ENCODE measurements at places on chromosomes 7 and 10.

- DNase-seq: no peak
Measured at GRCh38 chr10:12787297-12787696, 214.2 kb downstream of the CCDC3 start.

DNA sequence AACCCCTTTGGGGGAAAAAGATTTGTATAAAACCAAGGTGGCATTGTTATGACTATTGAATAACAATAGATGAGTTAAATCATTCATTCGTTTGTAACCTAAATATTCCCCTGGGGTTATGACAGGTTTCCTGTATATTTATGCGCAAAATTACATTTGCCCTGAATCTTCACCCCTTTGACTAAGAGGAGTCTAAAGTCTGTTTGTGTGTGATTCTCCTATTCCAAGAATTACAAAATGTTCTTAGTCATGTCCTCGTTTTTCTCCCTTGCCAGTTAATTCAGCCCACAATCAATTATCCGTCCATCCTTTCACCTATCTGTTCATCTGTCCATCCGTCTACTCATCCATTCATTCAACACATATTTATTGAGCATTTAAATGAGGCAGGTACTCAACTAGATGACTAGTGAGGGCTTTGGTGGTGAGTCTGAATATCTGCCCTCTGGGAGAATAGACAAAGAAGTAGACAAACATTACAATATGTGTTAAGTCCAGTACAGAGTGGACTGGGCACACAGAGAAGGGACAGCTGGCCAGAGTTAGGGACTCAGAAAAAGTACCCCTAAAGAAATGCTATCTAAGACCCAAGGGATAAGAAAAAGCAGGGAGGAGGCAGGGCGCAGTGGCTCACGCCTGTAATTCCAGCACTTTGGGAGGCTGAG is 35.6 kb upstream of the TCF7L2 start:
- DNase-seq: no peak

- DNase-seq: no peak
Measured at GRCh38 chr7:66356277-66356721, 151.2 kb downstream of the TPST1 start.

DNA sequence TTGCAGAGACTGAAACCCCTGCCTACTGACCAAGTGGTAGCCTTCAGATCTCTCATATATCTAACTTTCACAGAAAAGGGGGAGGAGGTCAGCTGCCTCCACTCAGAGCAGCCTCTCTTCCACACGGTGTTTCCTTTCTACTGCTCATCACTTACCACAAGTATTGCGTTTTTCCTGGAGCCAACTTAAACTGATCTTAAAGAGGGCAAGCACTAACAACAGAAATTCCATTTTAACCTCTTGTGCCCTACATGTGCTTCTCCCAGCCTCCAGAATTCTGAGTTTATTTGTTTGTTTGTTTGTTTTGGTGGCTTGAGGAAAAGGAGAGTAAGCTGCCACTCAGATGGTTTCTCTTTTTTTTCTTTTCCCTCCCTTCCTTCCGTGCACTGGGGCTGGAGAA is 19.1 kb downstream of the SKIDA1 start:
- no peak for DNase-seq

- no peak for DNase-seq
Measured at GRCh38 chr7:91557789-91558404, 293.7 kb downstream of the FZD1 start.

- DNase-seq: no peak
Measured at GRCh38 chr7:110921595-110922151, 169.3 kb upstream of the LRRN3 start.

DNA sequence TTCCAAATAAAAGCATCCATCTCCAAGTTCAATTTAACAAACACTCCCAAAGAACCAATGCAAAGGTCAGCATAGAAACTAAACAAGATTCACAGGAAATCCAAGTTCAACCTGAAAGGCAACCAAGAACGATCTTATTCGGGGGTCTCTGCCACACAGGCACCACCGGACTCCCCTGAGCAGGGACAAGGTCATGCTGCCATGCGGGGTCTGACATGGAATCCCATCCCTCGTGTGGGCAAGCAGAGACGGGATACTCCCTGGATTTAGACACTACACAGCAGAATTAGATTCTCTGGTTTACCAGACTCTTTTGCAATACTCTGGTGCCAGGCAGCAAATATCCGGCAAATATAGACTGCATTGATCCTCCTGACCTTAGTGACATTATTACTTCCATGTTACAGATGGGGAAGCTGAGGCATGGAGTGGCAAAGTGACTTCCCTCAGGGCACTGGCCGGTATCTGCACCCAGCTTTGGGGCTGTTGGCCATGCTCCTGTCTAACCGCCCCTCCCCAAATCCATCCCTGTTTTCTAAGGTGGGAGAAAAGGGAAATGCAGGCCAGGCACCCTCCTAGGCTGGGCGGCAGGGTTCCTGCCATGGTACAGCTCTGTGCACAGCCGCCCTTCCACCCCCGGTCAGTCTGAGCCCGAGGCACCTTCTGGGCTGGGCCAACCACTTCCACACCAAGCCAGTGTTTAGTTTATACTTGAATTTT is 111.8 kb downstream of the VIPR2 start:
- no peak for DNase-seq

DNA sequence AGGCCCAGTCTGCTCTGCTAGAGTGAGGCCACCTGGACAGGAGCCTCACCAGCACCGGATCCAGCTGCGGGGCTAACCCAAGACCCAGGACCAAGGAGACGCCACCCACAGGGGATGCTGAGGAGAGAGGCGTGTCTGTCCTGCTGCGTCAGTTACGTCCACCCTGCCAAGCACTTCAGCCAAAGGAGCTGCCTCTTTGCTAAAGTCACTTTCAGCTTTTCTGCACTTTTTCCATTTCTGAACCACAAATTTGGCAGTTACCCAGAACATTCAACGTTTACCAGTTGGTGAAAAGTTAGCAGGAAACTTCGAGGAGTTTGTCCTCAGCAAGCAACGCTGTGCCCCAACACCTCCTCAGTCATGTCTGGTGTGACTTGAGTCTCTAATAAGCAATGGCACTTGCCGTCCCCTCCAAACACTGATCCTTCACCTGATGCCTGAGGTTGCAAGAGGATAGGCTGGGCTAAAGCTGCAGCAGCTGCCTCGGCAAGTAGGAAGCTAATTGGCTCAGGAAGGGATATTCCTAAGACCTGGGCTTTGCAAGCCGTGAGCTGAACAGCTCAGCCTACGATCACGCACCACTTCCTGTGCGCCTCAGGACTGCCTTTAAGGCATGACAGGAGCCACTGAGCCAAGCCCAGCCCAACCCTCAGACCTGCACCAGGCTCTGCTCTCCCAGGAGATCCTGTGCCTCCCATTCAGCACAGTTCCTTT is 40.1 kb downstream of the KCNH2 start:
- DNase-seq: no peak

GRCh38 chr7:91039033-91039432 is 225.2 kb upstream of the FZD1 start:
- DNase-seq: no peak

DNA sequence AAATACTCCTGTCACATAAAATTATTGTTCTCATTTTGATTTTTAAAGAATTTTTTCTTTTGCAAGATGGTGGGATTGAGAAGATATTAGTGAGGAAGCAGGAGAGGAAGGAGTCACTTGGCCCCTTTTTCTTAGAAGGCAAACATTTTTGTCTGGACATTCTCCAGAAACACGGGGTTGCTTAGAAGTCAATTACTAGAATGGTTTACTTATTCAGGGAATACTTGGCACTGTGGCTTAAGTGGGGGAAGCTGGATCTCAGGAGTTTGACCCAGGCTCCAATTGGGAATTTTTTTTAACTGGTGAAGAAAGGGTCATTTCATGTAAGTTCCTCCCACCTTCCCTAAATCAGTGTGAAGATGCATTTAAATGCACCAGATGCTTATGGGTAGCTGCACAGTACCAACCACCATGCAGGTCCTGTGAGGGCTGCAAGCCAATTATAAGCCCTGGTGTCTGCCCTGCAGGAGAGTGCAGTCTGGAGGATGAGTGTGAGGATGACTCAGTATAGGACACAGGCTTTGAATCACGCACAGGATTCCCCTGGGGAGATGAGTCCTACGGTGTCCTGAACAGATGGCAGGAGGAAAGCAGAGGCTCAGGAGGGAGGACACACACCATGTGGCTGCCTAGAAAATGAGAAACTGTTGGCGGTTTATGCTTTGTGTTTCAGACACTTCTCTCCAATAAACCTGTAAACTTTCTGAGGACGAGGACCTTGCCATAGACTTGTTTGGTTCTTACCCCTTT is 299.1 kb downstream of the PLXNA4 start:
- no peak for DNase-seq

GRCh38 chr7:95963446-95963990 is 191.2 kb downstream of the DYNC1I1 start:
- no peak for DNase-seq

DNA sequence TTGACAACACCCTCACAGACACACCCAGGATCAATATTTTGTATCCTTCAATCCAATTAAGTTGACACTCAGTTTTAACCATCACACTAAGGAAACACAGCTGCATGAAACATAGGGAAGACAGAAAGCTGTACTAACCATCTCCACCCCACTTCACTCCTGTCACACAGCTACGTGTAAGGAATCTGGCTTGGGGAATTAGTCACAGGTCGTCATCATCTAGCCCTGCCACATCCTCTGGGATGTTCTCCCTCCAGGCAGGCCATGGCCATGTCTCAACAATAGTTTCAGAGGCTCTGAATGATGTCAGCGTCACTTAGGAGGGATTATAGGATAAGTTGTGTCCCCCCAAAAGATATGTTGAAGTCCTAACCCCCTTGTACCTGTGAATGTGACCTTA is 10.8 kb upstream of the SEMA3C start:
- no peak for DNase-seq

DNA sequence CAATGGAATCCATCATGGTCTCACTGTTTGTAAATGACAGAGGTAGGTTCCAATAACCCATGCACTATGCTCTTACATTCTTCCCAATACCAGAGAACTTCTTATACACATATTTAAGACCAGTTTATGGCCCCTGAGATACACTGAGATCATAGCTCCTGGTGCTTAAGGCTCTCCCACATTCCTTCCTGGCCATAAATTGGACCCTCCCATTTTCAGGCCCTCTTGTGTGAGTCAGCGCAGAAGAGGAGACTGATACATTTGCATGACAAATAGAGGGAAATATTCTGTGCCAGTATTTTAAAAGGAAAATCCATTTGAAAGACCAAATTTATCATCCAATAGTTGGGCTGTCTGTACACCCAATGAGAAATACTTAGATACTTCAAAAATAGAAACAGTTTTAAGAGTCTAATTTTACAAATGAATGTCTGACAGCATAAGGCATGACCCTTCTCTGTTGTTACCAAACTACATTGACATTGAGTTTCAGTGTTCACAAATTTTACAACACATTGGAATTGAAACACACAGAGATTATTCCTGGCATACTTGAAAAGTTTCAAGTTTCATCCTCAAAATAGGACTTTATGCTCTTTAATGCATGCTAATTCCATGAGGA is 35.3 kb downstream of the SLC16A9 start:
- no peak for DNase-seq

- no peak for DNase-seq
Measured at GRCh38 chr10:14355750-14356149, 25.0 kb upstream of the FRMD4A start.

DNA sequence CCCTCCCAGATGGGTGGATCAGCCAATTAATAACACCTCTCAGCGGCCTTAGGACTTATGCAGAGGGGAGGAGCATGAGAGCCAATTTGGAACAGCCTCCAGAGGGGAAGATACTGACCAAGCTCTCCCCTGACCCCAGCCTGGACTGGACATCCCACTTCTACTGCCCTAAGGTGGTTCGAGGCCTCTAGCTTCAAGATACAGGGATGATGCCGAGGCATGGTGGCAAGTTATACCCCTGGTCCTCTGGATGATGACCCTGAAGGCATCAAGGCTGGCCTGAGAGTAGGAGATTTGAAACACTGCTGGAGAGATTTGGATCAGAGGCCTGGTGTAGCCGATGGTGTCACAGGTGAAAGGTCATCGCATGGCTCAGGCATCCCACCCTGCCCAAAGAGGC is 3.2 kb downstream of the CDH23 start:
- no peak for DNase-seq

GRCh38 chr10:30637881-30638467 is 8.4 kb upstream of the LYZL2 start:
- no peak for DNase-seq

DNA sequence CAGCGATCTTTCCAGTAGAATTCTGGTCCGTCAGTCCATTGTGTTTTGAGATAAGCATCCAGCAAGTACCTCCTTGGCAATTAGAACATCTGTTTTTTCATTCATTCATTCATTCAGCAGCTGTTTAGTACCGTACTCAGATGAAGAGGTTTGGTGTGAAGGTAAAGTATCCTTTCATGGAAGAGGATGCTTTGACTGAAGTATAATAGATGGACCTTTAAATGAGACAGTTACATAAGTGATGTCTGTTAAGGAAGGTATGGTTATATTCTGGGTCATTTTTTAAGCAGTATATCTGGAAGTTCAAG is 1.2 kb downstream of the MAPK8 start:
- DNase-seq: no peak

DNA sequence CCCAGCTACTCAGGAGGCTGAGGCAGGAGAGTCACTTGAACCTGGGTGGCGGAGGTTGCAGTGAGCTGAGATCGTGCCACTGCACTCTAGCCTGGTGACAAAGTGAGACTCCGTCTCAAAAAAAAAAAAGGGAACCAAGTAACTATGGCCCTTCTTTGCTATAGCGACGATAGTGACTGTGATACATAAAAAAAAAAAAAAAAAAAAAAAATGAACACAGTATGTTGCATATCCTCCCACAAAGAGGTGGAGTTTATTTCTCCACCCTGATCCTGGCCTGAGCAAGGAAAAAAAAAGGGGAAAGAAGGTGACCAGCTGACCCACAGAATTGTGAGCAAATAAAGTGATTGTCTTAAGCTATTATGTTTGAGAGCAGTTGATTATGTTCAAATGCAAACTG is 42.3 kb upstream of the STEAP1B start:
- DNase-seq: no peak

DNA sequence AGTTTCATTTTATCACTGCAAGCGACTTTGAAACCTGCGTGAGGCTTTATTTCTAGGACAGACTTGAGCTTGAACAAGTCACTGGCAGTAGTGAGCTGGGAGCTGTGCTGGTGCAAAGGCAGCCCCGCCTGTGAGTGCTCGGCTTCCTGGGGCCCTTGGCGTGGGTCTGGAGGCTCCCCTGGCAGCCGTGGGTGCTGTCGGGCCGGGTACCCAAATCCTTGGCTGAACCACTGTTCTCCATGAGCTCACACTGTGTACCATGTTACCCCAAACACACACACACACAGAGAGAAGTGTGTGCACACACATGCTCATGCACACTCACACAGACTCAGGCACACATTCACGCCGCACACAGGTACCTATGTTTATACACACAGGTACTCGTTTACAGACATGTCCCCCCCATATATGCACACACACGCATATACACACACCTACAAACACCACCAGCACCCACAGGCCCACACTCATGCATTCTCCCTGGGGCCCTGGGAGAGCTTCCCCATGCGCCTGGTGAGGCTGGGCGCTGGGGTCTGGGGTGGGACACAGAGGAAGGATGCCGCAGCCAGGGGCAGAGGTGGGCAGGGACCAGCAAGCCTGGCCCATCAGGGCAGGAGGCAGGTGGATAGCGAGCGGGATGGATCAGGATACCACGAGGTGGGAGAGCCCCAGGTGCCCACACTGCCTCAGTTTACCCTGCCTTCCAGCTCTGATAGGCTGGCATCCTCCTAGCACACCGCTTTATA is 158.8 kb downstream of the ADARB2 start:
- no peak for DNase-seq

Measured in cerebellar nuclear complex (tissue), 1 donor.